ENCODE measurements at places on chromosomes 2 and 18. TPM values are rescaled to one million over a fixed set of nuclear protein-coding genes. Genes with fewer than 3 reads are reported as not detected.

RAB6D gene
- not detected for total RNA-seq

RFX8 gene
- 2.0 TPM for total RNA-seq

CGREF1 gene
- total RNA-seq = 7.0 TPM

MYO5B gene
- 0.18 TPM for total RNA-seq

PTPRN gene
- 57.0 TPM for total RNA-seq

All from smooth muscle cell of bladder (primary cell).